ENCODE measurements at places on chromosomes 13 and 19.
A peak's percentile ranks its signal among the peaks of the same experiment; 100 is the strongest.

- no peak for DNase-seq
Observed at GRCh38 chr19:1355568-1356507, 27.9 kb upstream of the NDUFS7 start.

DNA sequence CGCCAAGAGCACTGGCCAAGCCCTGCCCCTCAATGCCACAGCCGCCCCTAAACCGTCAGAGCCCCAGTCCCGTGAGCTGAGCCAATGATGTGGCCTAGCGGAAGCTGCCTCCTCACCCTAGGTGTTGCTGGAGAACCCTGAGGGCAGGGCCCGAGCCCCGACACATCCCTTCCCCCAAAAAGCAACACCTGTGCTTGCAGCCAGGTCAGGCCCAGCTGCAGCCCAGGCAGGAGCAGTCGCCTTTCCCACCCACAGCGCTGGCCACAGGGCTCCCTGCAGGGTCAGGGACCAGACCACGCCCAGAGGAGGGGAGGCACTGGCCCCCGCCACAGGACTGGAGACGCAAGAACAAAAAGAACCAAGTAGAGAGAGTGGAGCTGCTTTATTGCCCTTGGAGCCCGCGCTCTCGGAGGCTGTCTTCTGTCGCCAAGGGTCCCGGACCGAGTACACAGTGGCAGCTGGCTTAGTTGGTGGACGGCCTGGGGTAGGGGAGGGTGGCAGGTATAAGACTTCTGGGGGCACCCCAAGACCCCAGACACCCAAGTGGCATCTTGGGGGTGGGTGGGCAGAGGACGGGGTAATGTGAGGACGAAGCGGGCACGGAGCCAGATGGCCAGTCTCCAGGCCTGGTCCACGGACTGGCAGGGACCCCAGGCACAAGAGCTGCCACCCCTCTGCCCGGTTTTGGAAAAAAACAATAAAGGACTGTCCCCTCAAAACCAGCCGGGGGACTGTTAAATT is 3.3 kb downstream of the P2RY11 start:
- no peak for DNase-seq

- DNase-seq: no peak
Observed at GRCh38 chr13:42035905-42036521, 12.4 kb upstream of the DGKH start.

GRCh38 chr13:52809310-52809769 is 39.1 kb downstream of the PCDH8 start:
- peak; percentile 72 for DNase-seq

- no peak for DNase-seq
Observed at GRCh38 chr19:48645620-48646000, 377 bp downstream of the CA11 start.

DNA sequence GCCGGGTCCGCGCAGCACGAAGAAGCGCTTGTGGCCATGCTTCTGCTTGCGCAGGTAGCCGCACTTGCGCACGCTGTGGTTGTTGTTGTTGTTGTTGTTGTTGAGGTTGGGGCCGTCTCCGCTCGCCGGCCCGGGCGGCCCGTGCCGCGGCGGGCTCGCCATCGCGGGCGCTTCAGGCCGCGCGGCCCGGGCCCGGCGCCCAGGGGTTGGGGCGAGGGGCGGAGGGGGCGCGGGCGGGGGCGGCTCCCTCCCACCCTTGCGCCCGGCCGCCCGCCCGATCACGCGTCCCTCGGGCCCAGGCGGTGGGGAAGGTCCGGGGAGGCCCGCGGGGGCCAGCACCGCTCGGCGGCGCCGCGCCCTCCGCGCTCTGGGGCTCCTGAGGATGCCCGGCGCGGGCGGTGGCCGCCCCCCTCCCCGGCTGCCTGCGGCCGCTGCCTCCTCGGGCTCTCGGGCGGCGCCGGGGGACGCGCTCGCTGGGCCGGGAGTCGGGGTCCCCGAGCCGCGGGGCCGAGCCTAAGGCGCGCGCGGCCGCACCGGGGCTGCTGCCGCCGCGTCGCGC is 412 bp downstream of the IRS2 start:
- DNase-seq: no peak

- DNase-seq: no peak
Observed at GRCh38 chr13:70844391-70845108, 736.3 kb upstream of the KLHL1 start.

- no peak for DNase-seq
Observed at GRCh38 chr19:10513223-10513622, 4.0 kb downstream of the S1PR5 start.

DNA sequence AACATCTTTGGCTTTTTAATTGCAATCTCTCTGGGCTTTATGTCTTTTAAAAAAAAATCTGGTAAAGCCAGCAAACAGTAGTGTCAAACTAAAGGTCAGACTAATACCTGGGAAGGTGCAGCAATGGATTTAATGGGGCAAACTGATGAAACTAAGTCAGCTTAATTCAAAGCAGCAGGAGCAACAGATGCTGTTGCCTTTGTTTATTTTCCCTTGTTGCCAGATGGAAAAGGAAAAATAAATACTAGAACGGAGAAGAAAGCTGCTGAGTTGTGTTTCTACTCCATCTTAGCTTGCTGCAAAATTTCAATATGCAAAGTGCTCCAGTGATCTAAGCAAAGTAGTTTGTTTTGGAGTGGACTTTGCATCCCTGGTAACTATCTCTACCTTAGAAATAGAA is 1097.8 kb downstream of the PCDH17 start:
- DNase-seq: no peak

- peak; percentile 36 for DNase-seq
Observed at GRCh38 chr13:41054919-41055619, 6.2 kb upstream of the WBP4 start.

DNA sequence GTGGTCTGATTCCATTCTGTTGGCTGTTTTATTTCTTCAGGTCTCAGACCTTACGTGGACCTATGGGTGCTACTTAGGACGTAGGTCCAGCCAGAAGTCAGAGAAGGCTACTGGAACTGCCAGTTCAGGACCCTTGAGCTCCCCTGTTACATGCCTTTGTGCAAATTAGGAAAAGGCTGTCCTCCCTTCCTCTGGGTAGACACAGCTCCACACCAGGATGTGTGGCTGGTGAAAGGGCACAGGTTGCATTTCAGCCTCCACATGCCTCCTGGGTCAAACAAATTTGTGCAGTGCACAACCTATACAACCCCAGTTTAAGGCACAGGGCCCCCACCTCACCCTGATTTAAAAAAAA is 43.9 kb upstream of the MAP3K10 start:
- no peak for DNase-seq

DNA sequence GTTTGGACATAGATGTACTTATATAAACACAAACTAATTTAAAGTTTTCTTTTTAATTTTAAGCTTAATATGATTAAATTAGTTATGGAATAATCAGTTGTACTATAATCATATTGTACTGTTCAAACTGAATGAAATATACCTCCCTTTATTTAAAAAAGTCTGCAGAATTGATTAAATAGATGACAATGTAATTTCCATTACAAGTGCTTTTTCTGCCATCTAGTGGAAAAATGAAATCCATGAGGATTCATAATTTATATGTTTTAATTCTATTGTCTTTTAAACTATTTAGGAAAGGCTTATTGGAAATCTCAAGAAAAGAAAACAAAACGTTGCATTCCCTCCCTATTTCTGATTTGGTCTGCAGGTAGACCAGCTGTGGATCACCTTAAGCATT is 30.9 kb downstream of the MZT1 start:
- no peak for DNase-seq

DNA sequence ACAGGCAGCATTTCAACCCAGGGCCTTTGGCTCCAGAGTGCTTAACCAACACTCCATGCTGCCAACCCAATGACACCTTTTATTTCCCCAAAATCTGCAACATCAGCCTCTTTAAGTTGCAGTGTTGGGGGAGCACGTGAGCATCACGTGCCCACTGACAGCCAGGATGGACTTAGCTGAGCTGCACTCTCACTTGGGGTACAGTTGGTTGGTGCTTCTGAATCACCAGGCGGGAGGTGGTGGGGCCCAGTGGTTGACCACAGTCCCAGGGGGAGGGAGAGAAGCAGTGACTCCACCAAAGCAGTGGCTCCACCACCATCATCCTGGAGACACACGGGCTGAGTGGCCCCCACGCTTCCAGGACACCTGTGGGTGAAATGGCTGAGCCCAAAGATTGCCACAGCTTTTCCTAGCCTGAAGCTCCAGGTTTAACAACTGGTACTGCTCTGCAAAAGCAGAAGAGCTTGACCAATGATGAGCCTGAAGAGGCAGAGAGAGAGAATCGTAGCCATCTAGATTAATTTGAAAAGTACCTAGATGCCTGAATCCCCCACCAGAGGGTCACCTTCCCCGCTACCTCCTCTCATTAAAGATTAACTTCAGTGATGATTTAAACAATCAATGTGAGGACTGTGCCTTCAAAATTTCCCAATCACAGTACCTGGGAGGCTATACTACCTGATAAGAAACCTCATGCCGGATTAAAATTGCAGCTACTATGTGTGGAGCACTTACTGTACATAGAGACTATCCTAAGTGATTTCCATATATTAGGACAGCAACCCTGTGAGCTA is 193.8 kb downstream of the FOXO1 start:
- no peak for DNase-seq

DNA sequence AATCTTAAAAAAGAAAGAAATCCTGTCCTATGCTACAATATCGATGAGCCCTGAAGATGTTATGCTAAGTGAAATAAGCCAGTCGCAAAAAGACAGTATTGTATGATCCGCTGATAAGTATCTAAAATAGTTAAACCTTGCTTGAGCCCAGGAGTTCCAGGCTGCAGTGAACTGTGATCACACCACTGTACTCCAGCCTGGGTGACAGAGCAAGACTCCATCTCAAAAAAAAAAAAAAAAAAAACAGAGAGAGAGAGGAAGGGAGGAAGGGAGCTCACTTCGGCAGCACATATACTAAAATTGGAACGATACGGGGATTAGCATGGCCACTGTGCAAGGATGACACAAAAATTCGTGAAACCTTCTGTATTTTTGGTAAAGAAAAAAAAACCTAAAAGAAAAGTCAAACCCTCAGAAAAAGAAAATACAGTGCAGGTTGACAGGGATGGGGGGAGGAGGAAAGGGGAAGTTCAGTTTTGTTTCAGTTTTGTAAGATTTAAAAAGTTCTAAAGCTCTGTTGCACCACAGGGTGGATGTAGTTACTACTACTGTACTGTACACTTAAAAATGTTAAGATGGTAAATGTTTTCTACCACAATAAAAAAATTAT is 8.4 kb downstream of the CLASRP start:
- no peak for DNase-seq

- DNase-seq: no peak
Observed at GRCh38 chr13:114059946-114060860, 72.2 kb downstream of the RASA3 start.

All from GDM1 (cell line).